ENCODE measurements at places on chromosomes 3 and 15.

DNA sequence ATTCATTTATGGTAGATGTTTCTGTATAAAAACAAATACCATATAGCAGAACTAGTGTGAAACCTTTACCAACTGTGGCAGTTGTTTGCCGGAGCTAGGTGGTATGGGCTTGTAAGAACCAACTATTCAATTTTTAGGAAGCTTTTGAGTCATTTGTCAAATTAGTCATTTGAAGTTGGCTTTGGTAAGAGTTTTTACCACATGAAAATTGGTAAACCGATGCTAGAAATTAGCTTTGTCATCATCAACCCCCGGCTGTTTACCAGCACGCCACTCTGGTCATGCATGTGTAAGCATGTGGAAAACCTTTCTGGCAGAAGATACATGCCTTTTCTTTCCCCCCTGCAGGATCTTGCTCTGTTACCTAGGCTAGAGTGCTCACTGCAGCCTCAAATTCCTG is 63.3 kb downstream of the IL1RAP start:
- DNase-seq: no peak

- DNase-seq: no peak
Measured at GRCh38 chr15:39205506-39206371, 375.1 kb upstream of the THBS1 start.

DNA sequence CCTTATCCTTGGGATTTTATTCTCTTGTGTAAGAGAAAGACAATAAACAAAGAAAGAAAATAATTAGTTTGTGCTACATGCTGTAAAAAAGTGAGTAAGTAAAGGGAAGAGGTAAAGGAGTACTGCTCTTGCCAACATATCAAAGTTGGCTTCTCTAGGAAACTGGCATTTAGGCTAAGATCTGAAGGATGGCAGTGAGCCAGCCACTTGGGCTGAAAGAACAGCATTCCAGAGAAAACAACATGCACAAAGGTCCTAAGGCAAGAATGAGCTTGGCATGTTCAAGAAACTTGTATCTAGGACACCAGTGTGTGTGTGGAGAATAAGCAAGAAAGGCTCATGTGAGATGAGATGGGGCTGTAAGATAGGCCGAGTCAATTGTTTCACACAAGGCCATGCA is 245.5 kb upstream of the MANF start:
- DNase-seq: no peak

GRCh38 chr3:60220768-60221167 is 1030.5 kb downstream of the FHIT start:
- DNase-seq: no peak

GRCh38 chr15:80760960-80761359 is 18.2 kb upstream of the CEMIP start:
- DNase-seq: no peak

Measured in glutamatergic neuron (in vitro differentiated cells).